ENCODE measurements at places on chromosomes 6 and 20.

DNA sequence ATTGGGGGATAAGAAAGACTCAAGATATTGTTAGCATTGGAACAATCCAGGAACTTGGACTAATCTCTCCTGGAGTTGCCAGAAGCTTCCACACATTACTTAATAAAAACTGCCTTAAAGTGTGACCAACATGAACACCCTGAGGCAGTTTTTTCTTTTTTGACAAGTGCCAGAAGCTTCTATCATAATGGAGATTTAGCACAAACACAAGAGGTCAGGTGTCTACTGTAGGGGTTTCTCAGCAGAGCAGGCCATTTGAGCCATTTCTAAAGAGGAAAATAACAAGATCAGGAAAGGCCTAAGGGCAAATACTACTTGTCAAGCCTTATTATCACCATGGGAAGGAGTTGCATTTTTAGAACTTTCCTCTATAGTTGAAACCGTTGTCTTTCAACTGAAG, 361.5 kb downstream of the EPM2A start:
- DNase-seq, result no peak

DNA sequence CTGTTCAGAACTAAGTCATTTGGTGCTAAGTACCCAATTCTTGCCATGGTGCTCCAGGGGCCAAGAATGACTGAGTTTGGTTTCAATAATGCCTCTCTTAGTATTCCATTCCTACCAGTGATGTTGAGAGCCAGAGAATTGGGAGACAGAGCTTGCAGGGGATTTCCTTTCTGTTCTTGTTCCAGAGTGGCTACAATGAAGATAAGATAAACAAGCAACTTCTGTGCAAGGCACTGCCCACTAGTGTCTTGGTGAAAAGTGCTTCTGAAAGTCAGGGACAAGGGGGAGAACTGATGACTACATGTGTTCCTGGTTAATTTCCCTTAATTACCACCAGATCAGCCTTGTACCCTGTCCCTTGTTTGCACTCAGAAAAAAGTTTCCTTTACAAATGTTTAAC, 421.6 kb downstream of the BCKDHB start:
- DNase-seq, result no peak

- DNase-seq, result no peak
Measured at GRCh38 chr6:169289619-169290339, 36.1 kb upstream of the THBS2 start.

- no peak for DNase-seq
Measured at GRCh38 chr20:44247131-44247571, at the start of gene GDAP1L1. Gene GDAP1L1 (plus strand): TSS chr20:44247308. CDS start chr20:44247335, 27 bp downstream.
